ENCODE measurements at places on chromosomes 13 and 19.

- DNase-seq: no peak
Observed at GRCh38 chr19:13841086-13841961, 35.6 kb upstream of the NANOS3 start.

DNA sequence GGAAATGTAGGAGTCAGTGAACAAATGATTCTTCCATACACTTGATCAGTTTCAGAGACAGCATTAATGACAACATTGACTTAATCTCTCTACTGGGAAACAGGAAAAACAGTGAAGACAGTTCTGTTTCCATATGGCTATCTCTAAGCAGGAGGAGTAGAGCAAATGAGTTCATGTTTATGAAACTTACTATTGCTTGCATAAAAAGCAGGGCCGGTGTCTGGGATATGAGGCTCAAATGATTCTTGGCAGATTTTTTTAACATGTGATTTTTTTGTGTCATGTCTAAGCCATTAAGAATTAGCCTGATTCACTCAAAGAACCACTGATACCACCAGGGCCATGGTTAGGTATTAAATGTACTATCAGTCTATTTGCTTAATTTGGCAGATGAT is 141.9 kb downstream of the SLC7A1 start:
- DNase-seq: no peak

GRCh38 chr19:33300009-33300893 is 2.1 kb downstream of the CEBPA start:
- no peak for DNase-seq

DNA sequence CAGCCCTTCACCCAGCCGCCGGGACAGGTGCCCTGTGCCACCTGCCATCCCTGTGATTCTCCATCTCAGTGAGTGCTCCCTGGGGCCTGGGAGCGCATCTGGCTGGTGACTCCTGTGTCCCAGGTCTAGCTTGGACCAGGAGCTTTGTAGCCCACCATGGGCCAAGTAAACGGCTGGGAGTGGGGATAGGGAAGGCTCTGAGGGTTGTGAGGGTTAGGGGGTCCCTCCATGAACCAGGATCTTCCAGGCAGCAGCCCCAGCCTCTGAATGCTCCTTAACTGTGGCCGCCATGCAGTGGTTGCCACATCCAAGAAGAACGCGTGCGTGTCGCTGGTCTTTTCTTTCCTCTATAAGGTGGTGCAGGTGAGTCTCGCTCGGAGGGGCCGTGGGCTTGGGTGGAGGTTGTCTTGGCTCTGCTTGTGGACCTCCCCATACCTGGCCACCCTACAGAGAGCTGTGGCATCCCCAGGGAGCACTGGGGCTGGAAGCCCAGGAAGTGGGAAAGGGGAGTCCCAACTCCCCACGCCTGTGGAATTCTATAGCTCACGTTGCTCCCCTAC is 8.4 kb downstream of the AP1M1 start:
- DNase-seq: no peak

DNA sequence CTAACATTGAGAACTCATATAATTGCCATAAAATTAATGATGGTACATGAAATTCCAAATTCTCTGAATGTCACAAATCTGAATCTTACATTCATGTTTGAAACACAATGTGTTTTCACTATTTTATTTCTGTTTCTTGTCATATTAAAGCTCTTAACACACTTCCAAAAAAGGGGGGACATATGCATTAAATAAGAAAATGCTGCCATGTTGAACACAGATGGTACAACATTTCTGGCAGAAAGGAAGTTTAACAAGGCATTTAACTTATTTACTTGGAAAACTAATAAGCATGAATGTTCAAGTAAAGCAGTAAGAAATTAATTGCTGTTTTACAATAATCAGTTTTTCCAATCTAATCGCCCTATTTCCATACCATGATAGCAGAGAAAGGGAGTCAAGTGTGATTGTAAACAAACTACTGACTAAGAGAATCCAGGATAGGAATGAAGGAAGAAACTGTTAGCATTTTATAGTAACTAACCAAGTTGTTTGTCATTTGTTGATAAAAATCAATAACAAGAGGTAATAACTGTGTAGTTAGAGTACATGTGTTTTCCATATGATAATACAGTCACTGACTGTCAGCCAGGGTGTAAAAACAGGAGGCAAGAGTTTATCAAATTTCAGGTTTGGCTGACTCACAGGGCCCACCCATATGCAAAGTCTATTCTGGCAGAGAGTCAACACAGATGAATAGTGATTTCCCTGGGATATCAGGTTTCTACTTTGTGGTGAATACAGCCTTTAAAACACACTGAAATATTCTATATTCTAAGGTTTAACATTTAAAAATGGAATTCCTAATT is 5.7 kb upstream of the FOXO1 start:
- no peak for DNase-seq

- no peak for DNase-seq
Observed at GRCh38 chr13:91050970-91051369, 296.5 kb upstream of the MIR17HG start.

- no peak for DNase-seq
Observed at GRCh38 chr13:28353679-28354078, 141.2 kb downstream of the FLT1 start.

DNA sequence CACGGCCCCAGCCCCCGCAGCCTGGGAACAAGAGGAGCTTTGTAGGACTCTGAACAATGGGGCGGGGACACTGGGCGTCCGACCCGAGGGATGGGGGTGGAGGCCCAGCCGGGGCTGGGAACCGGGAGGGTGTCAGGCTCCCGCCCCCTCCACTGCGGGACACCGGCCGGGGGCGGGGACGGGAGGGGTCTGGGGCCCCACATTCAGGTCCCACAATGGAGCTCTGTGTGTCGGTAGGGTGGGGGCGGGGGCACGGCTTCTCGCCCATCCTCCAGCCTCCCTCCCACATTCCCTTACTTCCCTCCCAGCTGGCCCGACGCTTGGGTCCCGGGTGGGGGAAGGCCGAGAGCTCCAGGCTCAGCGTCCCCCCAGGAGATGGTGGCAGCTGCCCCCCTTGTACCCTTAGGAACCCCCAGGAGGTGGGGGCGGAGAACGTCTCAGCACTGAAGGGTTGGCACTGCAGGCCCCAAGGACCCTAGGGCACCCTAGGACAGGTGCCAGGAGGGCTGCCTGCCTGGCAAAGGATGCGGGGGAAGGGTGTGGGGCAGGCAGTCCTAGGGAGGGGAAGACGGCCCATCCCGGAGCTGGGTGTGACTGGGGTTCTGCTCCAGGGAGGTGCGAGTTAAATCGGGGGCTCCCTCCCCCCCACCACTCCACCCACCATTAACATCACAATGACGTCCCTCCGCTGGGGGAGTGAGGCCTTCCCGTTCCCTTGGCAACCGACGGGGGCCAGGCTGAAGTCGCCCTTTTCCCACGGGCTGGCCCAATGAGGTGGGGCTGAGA is 5.3 kb downstream of the TTYH1 start:
- no peak for DNase-seq

DNA sequence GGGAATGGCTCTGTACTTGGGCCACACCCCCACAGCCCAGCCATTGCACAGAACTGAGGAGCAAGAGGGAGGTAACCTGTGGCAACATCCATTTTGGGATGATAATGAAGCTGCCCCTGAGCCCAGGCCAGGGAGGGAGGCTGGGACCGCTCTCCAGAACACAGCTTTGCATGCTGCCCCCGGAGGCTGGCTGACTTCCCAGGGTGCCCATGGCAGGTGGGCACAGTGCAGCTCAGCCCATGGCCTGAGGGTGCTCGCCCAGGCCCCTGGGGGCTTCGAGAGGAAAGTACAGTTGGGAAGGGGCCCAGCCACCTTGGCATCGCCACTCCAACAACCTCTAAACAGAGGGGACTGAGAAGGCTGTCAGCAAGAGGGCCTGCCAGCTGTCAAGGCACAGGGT is 5.7 kb downstream of the COPE start:
- no peak for DNase-seq

DNA sequence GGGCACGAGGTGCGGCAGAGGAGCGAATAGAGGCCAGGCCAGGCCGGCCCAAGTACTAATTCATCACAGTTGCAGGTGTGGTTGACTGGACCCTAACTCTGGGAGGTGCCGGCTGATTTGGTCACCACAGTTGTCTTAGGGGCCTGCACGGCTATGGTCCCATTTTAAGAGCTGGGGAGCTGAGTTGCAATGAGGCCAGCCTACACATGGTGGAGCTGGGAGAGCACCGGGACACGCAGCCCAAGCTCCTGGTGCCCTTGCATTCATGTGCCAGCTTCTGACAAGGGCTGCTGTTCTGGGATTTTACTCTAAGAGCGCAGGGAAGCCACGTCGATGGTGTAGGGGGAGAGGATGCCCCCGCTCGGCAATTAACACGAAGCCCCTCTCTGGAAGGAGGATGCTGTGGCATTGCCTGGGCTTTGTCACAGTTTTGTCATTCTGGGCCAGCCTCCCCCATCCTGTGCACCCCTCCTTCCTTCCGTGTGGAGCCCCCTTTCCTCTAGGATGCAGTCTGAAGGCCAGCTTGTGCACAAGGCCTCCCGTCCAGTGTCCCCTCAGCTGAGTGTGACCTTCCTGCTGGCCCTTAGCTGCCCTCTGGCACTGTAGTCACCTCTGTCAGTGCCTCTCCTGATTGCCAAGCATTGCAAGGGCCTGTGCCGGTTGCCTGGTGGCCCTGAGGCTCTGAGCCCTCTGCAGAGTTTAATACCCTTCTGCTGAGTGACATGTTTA is 109.4 kb upstream of the C1QTNF9B start:
- no peak for DNase-seq

DNA sequence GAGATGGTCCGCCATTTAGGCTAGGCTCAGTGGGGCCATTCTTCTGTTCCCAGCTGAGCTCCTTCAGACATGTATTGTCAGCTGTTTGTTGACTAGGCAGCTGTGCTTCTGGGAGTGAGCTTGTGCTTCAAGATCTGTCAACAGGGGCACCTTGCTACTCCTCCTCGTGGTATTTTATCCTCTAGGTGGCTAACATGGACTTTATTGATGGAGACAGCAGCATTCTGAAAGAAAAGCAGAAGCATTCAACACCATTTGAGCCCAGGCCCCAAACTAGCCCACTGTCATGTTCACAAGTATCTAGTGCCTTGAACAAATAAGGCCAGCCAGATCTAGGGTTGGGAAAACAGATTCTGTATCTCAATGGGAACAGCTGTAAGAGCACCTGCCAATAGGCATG is 65.9 kb downstream of the ZNF429 start:
- DNase-seq: no peak

- no peak for DNase-seq
Observed at GRCh38 chr13:43036351-43037250, 13.2 kb downstream of the DNAJC15 start.

GRCh38 chr13:112735791-112736190 is 46.0 kb downstream of the ATP11A start:
- no peak for DNase-seq

Measured in AG04449 (cell line).